ENCODE measurements at places on chromosomes 12 and 14.

- no peak for DNase-seq
Measured at GRCh38 chr14:87196436-87196835, 796.5 kb downstream of the GALC start.

- no peak for DNase-seq
Measured at GRCh38 chr12:5000658-5001385, 42.9 kb upstream of the KCNA5 start.

GRCh38 chr12:75665216-75665615 lies 153.8 kb upstream of the KRR1 start:
- DNase-seq = no peak

DNA sequence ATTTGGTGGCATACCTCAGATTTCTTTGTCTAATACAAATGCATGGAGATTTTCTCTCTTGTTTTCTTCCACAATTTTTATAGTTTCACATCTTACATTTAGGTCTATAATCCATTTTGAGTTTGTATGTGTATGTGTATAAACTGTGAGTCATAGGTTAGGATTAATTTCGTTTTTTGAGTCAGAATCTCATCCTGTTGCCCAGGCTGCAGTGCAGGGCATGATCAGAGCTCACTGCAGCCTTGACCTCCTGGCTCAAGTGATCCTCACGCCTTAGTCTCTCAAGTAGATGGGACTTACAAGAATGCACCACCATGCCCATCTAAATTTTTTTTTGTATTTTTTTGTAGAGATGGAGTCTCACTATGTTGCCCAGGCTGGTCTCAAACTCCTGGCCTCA lies 71.6 kb downstream of the OTOGL start:
- DNase-seq = no peak

GRCh38 chr14:74945852-74946658 lies 9.3 kb downstream of the PGF start:
- peak; percentile 45 for DNase-seq

DNA sequence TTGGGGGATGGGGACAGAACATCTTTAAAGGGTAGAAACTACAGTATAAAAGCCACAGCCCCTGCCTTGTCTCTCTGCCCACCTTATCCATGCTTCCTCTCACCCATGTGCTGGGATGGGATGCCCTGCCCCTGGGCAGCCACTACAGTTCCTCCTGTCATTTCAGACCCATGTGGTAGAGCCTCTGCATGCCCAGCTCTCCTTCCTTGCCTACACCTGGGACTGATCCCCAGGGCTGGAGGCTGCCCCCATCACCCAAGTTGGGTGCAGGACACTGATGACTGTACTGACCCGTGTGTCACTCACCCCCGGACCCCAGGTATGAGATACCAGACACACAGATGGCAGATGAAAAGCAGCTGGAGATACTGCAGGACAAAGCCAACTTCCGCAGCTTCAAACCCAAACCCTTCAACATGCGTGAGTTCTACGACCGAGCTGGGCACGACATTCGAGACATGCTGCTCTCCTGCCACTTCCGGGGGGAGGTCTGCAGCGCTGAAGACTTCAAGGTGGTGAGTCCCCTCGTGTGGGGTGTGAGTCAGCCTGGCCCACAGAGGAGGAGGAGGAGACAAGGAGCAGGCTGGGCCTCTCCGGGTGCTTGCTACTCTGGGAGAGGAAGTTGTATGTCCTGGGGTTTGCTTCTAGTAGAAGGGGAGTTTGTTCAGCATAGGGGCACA lies 2.2 kb downstream of the ASIC1 start:
- DNase-seq = no peak

- DNase-seq = no peak
Measured at GRCh38 chr12:132174839-132175490, 30.7 kb downstream of the NOC4L start.

DNA sequence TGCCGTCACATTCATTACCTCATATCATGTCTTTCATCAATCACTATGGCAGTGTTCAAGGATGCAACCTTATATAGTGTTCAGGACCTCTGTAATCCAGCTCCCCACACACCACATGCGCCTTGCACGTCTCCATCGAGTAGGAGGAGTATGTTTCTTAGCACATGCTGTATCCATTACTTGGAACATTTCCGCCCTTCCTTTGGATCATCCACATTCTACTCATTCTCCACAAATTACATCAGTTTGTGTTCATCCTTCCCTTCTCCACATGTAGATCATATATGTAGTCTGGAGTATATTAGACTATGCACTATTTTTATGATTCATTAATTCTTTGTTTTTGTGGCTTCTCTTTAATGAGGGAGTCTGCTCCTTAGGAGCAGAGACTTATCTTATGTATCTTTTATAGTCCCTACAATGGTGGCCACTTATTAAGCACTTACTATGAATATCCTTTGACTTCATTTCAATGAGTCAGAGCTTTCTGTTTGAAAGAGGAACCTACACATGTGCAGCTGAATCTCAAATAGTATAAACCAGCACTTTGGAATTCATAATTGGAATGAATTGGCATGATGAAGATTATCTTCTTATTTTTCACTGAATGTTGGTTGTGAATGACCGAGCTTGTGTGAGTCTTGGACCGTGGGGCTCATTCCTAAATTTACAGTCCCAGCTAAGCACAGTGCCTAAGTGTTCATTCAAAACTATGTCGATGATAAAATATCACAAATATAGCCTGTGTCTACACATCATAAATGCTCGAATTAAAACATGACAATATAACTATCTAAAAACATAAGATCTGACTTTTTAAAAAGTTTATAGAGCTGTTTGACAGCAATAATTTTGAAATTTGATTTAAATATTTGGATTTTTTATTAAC lies 30.2 kb upstream of the NPAS3 start:
- no peak for DNase-seq

DNA sequence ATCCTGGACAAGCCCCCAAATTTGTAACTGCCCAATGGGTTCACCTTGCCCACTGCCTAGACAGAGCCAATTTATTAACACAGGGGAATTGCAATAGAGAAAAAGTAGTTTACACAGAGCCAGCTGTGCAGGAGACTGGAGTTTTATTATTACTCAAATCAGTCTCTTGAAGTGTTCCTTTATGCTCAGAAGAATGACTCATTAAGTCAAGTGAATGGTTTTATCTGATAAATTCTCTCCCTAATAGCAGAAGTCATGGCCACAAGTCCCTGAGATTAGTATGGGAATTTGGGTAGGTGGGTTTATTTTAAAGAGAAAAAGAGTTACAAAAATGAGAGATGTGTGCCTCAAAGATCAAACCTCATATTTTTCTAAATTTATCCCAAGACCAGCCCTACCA lies 122.8 kb upstream of the NUDT4 start:
- no peak for DNase-seq

- no peak for DNase-seq
Measured at GRCh38 chr12:126789963-126790362, 1477.0 kb upstream of the TMEM132C start.

DNA sequence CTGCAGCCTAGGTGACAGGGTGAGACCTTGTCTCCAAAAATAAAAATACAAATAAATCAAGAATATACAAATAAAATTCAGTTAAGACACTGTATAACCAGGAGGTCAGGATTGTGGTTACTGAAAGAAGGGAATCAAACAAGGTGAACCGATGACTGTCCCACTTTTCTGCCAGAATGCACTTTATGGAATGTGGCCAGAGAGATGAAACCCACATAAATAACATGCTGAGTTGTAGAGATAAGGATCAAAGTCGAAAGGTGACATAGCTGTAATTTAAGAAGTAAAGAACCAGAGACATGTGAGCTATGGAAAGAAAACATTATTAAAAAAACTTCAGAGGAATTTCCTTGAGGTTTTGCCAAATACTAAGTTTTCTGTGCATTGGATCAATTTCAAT lies 1098.2 kb upstream of the USP15 start:
- DNase-seq = no peak

DNA sequence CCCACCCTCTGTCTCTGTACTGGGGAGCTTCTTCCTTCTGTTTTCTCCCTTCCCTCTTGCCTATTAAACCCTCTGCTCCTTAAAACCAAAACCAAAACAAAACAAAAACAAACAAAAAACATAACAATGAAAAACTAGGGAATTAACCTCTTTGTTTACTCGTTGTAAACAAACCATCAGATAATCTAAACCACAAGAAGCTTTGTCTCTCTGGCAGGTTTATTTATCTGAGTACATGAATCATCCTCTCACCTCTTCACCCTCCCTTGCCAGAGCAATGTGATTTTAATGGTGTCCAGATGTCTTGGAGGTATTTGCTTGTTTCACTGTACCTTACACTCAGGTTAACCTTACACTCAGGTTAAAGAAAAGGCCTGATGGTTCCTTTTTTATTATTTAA lies 66.1 kb downstream of the DYRK2 start:
- no peak for DNase-seq

- DNase-seq = no peak
Measured at GRCh38 chr14:74531467-74531866, 37.9 kb downstream of the ISCA2 start.

DNA sequence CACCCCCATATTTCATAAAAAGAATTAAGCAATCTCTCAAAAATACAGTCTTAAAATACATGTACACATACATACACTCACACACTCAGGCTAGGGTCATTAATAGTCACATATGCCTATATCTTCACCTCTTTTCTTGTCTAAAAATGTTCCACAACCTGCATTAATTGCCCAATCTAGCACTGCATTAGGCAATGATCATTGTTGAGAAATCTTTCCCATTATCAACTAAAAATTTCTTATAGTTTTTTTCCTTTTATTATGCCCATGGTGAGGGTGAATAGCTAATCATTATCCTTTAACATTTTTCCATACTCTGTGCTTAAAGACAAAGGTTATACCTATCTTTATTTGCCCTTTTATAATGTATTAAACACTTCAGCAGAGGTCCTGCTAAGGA lies 38.3 kb downstream of the FSCB start:
- no peak for DNase-seq

GRCh38 chr12:43214166-43214565 lies 337.8 kb downstream of the ADAMTS20 start:
- DNase-seq = no peak

- DNase-seq = no peak
Measured at GRCh38 chr12:77153706-77154105, 88.3 kb upstream of the E2F7 start.

DNA sequence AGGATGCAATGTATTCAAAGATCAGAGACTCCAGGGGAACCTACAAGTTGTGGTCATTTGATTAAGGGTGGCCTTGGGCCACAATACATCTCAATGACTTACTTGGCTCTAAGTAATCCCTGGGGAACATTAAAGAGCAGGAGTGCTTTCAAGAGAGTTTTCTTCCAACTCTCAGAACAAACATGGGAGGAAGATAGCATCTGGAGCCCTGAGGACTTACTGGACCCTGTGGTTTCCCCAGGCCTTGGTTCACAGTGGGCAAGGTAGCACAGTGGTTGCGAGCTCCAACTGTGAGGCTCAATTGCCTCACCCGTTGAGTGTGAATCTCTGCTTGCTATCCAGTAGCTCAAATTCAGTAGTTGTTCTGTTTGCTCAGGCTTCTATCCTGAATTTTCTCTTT lies 32.4 kb downstream of the STXBP6 start:
- no peak for DNase-seq

- DNase-seq = no peak
Measured at GRCh38 chr12:131076791-131077747, 123.4 kb downstream of the ADGRD1 start.

- DNase-seq = no peak
Measured at GRCh38 chr12:29889737-29890136, 106.0 kb upstream of the TMTC1 start.

DNA sequence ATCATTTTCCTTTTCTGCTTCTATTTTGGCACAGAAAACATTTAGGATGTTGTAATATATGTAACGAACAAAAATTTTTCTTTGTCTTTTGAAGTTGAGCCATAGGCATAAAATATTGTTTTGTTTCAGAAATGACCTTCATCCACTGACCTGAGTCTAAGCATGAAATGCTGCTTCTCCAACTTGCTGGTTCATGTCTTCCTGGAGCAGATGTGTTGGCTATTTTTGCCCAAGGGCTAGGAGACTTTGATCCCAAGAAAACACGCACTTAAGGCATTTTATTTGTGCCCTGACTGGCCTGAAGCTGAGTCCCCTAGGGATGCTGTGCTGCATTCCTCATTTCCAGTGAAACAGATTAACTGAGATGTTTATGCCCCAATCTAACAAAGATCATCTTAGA lies 27.2 kb upstream of the ALG10B start:
- DNase-seq = no peak

DNA sequence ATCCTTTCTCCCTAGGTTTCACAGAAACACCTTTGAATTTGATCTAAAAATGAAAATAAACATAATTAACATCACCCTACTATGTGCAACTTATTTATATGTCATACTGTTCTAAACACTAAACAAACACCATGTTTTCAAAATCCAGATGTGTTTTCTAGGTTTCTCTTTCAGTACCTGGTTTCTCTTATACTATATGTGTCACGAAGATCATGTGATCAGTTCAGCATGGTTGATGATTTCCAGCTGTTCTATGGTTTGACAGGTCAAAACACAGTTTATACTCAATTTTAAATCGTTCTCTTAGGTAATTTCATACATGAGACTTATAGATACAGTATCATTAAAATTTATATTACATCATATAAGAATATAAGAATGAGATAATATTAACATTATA lies 373.1 kb downstream of the SOX5 start:
- DNase-seq = no peak

DNA sequence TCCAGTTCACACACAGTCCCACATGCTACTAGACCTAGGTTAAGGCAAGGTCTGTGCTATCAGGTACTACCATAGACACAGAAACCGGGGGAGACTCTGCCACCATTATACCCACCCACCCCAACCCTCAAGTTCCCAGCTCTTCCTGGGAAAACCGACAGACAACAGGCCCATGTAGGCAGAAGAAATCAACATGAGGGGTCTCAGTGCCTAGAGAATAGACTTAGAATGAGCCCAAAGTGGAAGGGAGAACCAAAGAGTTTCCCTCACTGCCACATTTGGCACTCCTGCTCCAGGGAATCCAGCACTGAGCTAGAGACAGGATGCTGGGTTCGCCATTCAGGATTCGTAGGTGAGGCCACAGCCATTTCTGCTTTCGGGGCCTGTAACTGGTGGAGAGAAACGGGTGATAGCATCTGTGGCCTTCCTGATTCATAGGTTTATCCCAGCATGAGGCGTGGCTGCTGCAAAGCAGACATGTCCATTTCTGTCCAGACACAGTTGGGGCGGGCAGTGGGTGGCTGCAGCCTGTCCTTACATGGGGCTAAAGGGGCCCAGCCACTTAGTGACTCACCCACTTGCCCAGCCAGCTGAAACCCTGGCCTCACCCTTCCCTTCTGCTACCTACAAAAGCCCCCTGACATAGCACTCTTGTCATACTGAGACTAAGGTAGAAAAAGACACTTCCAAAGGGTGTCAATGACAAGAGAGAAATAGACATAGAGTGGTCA lies 69.4 kb downstream of the IRF2BPL start:
- DNase-seq = no peak

DNA sequence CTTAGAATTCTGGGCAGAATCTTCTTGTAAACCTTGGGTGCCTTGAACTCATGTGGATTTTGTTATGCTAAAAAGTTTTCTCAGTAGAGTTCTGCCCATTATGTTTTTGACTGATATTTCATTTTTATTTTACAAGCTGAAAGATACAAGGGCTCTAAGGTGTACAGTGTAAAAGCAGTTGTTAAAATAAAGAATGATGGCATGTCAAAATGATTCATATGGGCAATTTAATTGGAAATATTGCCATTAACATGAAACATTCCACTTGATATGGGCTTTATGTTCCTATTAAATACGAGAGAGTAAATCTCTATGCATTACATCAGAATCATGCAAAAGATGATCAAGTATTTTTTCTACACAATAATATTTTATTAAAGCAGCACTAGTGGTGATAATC lies 295.1 kb upstream of the ATP2B1 start:
- DNase-seq = no peak
